ENCODE measurements at places on chromosomes 3 and 15. TPM values are rescaled to one million over a fixed set of nuclear protein-coding genes. Genes with fewer than 3 reads are reported as not detected.

Gene ALG1L2
- total RNA-seq: not detected

Gene MST1R
- 6.9 TPM for total RNA-seq

Gene LMOD3
- not detected for total RNA-seq

Gene SLC7A14
- not detected for total RNA-seq

Gene THSD4
- total RNA-seq: 23.0 TPM

Gene NEK10
- 0.88 TPM for total RNA-seq

Gene HRH1
- 8.0 TPM for total RNA-seq

Gene CHRNA3
- 0.46 TPM for total RNA-seq

Gene DPPA2
- total RNA-seq: not detected

Gene FBXL2
- 8.0 TPM for total RNA-seq

Gene ZNF35
- 4.5 TPM for total RNA-seq

Gene ITPKA
- 2.0 TPM for total RNA-seq

Gene SERPINI2
- not detected for total RNA-seq

Gene ZNF385D
- total RNA-seq: 0.05 TPM

Gene GOLGA6D
- total RNA-seq: 0.03 TPM

Gene GOLGA8O
- total RNA-seq: 0.27 TPM

Gene PTPN9
- total RNA-seq: 43.5 TPM

Gene GCNT3
- 153 TPM for total RNA-seq

Gene TARS3
- total RNA-seq: 8.0 TPM

Gene FBXW12
- not detected for total RNA-seq

Gene EPHA3
- total RNA-seq: not detected

Gene C3orf22
- total RNA-seq: not detected
